ENCODE measurements at places on chromosomes 5 and 9. TPM values are rescaled to one million over a fixed set of nuclear protein-coding genes. Genes with fewer than 3 reads are reported as not detected.

The LCNL1 gene
- total RNA-seq = 2.5 TPM

The MCC gene
- 18.5 TPM for total RNA-seq

The DCANP1 gene
- total RNA-seq = 0.43 TPM

The RNF183 gene
- total RNA-seq = 0.88 TPM

The IRF1 gene
- 83.2 TPM for total RNA-seq

DNA sequence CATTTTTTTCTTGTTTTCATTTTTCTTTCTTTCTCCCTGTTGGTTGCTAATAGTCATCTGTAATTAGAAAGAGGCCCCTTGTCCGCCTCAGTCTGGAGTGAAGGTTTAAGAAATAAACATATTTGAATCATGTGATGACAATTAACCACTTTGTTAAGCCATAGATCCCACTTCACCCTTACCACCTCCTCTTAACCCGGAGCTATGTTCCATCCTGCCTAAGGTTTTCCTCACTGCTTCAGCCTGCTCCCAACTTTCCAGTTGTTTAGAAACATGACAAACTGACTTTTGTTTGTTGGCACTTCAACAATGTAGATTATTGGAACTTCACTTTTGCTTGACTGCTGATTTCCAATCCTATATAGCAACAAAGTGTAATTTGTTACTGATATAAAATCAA is 37.4 kb upstream of the SSBP2 start:
- peak overlapping the region; percentile 6 for H3K27ac ChIP-seq
- DNase-seq = peak; percentile 45
- peaks cover 9% of the 10 kb centered on the region for H3K4me1 ChIP-seq
- no peak overlapping the region for H3K4me3 ChIP-seq
- H3K36me3 ChIP-seq = no peaks in the 10 kb centered on the region

GRCh38 chr9:137446851-137447471 is 5.8 kb upstream of the ENTPD8 start:
- no peak for DNase-seq
- H3K27ac ChIP-seq = no peak overlapping the region
- H3K4me3 ChIP-seq = no peak overlapping the region
- H3K4me1 ChIP-seq = peaks cover 14% of the 10 kb centered on the region

- H3K27ac ChIP-seq = no peak overlapping the region
- DNase-seq = no peak
- H3K36me3 ChIP-seq = no peaks in the 10 kb centered on the region
These were observed 240.9 kb downstream of the GAS1 start for GRCh38 chr9:86706391-86706790.

GRCh38 chr5:99814321-99815063 is 720.7 kb upstream of the FAM174A start:
- no peaks in the 10 kb centered on the region for H3K4me1 ChIP-seq
- no peak overlapping the region for H3K4me3 ChIP-seq
- no peaks in the 10 kb centered on the region for H3K36me3 ChIP-seq
- H3K27ac ChIP-seq = no peak overlapping the region

GRCh38 chr5:112703866-112704820 is 33.5 kb upstream of the APC start:
- no peak overlapping the region for H3K4me3 ChIP-seq
- H3K27ac ChIP-seq = no peak overlapping the region
- peaks cover 3% of the 10 kb centered on the region for H3K4me1 ChIP-seq
- H3K36me3 ChIP-seq = peaks cover 4% of the 10 kb centered on the region

- H3K36me3 ChIP-seq = no peaks in the 10 kb centered on the region
- peaks cover 24% of the 10 kb centered on the region for H3K27me3 ChIP-seq
- H3K27ac ChIP-seq = peak overlapping the region; percentile 64
- peak overlapping the region; percentile 83 for H3K4me3 ChIP-seq
- DNase-seq = peak; percentile 73
These were observed 674 bp downstream of the TMEM38B start for GRCh38 chr9:105694848-105695581.

- no peak overlapping the region for H3K4me3 ChIP-seq
- peak overlapping the region; percentile 80 for H3K27ac ChIP-seq
- no peaks in the 10 kb centered on the region for H3K27me3 ChIP-seq
- H3K4me1 ChIP-seq = peaks cover 44% of the 10 kb centered on the region
- DNase-seq = no peak
These were observed 14.2 kb downstream of the SPARC start for GRCh38 chr5:151672516-151672915.

- DNase-seq = no peak
- H3K27ac ChIP-seq = no peak overlapping the region
- no peaks in the 10 kb centered on the region for H3K4me1 ChIP-seq
- H3K27me3 ChIP-seq = no peaks in the 10 kb centered on the region
These were observed 61.2 kb upstream of the GCNT4 start for GRCh38 chr5:75113354-75114113.

DNA sequence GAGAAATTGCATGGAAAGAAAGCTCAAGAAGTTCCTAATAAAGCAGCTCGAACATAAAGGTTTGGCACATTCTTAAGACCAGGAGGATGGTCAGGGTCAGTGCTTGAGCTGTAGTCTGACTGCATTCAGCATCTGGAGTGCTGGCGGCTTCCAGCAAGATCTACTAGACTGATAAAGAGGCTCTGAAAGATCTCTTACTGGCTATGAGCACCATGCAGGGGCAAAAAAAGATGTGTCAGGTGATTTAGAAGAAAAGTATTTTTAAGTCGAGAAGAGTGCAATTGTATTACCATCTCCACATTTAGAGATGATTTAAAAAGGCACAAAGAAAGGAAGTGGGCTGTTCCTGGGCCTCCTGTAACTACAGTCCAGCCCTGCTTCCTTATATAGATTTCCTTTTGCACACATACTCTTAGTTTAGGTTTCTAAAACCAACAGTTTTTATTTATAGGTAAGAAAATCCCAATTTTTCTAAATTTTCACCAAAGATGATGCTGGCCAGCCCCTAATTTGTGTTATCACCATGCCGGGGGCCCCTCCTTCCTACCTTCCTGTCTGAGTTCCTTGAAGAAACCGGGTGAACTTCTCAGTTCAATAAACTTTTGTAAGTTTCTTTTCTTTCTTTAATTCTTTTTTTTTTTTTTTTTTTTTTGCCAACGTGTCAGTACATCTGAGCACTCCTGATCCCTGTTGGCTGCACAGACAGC is 65.9 kb upstream of the PLPP1 start:
- H3K27ac ChIP-seq = peak overlapping the region; percentile 96
- no peaks in the 10 kb centered on the region for H3K36me3 ChIP-seq
- no peak overlapping the region for H3K4me3 ChIP-seq
- H3K27me3 ChIP-seq = no peaks in the 10 kb centered on the region
- peaks cover 72% of the 10 kb centered on the region for H3K4me1 ChIP-seq

DNA sequence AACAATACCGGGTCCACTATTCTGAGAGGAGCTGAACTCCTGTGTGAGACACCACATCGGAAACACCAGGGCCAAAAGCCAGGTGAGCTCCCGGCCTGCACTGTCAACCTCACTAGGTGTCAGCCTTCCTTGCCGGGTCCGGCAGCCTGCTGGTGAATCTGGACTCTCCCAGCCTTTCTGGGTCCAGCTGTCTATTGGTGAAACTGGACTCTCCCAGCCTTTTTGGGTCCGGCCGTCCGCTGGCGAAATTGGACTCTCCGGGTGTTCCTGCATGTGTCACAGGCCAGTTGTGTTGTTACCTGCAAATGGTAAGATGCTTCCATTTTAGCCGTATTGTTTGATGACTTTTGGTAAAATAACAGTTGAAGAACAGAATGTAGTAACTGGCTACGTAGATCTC is 801.5 kb downstream of the CDH9 start:
- H3K4me1 ChIP-seq = no peaks in the 10 kb centered on the region
- no peak overlapping the region for H3K27ac ChIP-seq
- no peaks in the 10 kb centered on the region for H3K27me3 ChIP-seq
